Right renal cortex interstitium (tissue), 3 donors: ENCODE measurements at places on chromosomes 13 and 19. TPM values are rescaled to one million over a fixed set of nuclear protein-coding genes. Genes with fewer than 3 reads are reported as not detected.

Gene TMEM145
- polyA plus RNA-seq, result 0.61 TPM

GRCh38 chr19:765179-765738, 14.3 kb downstream of the MISP start:
- DNase-seq, result no peak

GRCh38 chr13:37752146-37752545, 117.4 kb downstream of the TRPC4 start:
- DNase-seq, result no peak

GRCh38 chr13:107043021-107043956, 475.4 kb upstream of the ARGLU1 start:
- no peak for DNase-seq

- DNase-seq, result no peak
These were observed 46.7 kb downstream of the ERCC5 start for GRCh38 chr13:102892503-102892902.
